ENCODE measurements at places on chromosomes 13 and 19. TPM values are rescaled to one million over a fixed set of nuclear protein-coding genes. Genes with fewer than 3 reads are reported as not detected.

Gene WTIP
- 8.4 TPM for total RNA-seq

DNA sequence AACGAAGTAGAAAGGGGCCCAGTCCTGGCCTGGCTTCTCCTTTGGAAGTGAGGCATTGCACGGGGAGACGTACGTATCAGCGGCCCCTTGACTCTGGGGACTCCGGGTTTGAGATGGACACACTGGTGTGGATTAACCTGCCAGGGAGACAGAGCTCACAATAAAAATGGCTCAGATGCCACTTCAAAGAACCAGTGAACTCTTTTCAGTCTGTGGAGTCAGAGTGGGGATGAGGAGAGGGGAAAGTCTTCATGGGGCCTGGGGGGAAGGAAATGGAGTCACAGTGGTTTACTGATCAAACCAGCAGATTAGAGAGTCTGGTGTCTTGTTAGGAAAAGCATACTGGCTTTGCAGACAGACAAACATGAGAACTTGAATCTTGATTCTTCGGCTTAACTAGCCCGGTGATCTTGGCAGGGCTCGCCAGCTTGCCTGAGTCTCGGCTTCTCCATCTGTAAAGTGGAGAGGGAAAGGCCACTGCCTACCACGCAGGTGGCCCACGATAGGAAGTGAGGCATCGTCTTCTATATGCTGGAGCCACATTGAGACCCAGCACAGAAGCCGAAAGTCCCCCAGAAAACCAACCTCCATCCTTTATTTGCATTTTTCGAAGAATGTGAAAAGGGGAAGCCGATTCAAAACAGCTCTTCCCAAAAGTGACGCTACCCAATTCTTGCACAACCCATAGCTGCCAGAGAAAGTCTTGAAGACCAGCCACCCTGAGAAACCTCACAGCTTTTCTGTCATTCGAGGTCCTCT, at the start of gene FFAR1:
TSS of gene FFAR1 (plus strand) at position 732 of the 759 bp plus-strand sequence. CDS start 3,650 bp downstream, outside the sequence.
- no peak for DNase-seq

- no peak for DNase-seq
These were observed 21.1 kb downstream of the LSM14A start for GRCh38 chr19:34193439-34193838.

DNA sequence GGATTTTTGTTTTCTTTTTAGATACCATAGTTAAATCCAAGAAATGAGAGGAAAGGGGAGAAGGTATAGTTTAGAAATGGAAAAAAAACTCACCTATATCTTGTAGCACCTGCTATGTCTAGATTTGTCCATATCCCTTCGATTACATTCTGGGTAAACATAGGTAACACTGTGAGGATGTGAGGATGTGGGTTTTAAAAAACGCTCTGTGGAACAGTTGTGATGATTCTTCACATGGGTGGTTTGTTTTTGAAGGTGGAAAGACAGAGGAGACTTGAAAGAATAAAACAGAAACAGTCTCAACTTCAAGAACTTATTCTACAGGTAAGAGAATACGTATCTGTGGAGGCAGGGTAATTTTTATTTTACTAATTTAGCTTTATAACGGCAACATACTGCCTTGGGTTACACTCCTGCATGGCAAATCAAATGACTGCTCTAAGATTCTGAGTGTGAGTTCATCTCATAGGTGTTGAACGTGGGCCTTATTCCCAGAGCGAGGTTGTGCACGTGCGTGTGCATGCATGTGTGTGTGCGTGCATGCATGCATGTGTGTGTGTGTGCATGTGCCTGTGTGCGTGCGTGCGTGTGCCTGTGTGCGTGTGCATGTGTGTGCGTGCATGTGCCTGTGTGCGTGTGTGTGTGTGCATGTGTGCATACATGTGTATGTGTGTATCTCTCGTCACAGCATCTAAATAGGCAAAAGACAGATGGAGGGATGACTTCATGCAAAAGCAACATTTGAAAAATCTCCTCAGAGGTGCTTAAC, 23.5 kb downstream of the ATP4B start:
- DNase-seq, result no peak

DNA sequence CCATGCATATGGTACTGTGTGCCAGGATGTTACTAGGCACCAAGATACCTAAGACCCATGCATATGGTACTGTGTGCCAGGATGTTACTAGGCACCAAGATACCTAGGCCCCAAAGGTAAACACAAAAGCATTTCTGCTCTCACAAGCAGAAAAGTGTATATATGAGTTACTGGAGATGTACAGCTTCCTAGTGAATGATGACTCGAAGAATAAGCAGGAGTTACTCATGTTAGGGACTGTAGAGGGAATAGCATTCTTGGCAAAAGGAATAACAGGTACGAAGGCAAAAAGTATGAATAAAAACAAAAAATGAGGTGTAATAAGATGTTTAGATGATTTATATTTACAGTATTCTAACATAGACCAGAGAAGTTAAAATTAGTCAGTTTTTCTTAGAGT, 383.7 kb downstream of the DIAPH3 start:
- DNase-seq, result no peak

GRCh38 chr19:44772959-44773358, 4.7 kb upstream of the CBLC start:
- DNase-seq, result no peak

GRCh38 chr19:39996218-39996810, 546 bp upstream of the ZNF546 start:
- DNase-seq, result peak; percentile 29

- no peak for DNase-seq
These were observed 1.1 kb downstream of the ZNF550 start for GRCh38 chr19:57558525-57558924.

All from HCT116 (cell line).